Activated naive CD8-positive, alpha-beta T cell treated with anti-CD3 and anti-CD28 coated beads, Interleukin-2, amount 10 ng/mL, durations not matched to agents 7 days and 5 days (primary cell): ENCODE measurements at places on chromosomes 5 and 9. TPM values are rescaled to one million over a fixed set of nuclear protein-coding genes. Genes with fewer than 3 reads are reported as not detected.

Gene GABRA1
- total RNA-seq, result not detected

Gene PCA3
- total RNA-seq, result not detected

Gene GRXCR2
- not detected for total RNA-seq

Gene TAL2
- not detected for total RNA-seq

Gene CMYA5
- total RNA-seq, result 0.28 TPM

Gene PCDHGC5
- not detected for total RNA-seq

Gene IL31RA
- not detected for total RNA-seq

Gene SLC22A4
- total RNA-seq, result 0.14 TPM

Gene TAF11L5
- not detected for total RNA-seq

Gene HRCT1
- total RNA-seq, result not detected

DNA sequence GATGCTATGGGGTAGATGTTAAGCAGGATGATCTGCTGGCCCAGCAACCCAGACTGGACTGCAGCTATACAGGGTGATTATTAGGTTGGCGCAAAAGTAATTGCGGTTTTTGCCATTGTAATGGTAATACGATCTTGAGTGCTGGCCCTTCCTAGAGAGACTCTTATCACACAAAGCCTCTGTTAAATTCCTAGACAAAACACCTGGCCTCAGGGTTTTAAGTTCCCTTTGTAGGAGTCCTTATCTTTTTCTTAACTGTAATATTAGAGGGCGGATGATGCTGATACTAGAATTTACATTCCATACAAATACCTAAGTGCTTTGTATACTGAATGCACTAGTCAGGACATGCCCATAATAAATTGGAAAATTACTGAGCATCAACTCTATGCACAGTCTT is 222.2 kb downstream of the NDUFS4 start:
- peaks cover 11% of the 10 kb centered on the region for H3K4me1 ChIP-seq
- DNase-seq, result no peak
- no peak overlapping the region for H3K4me3 ChIP-seq

GRCh38 chr9:31588006-31588405 is 796.4 kb upstream of the ACO1 start:
- no peak for DNase-seq
- H3K4me3 ChIP-seq, result no peak overlapping the region
- no peaks in the 10 kb centered on the region for H3K4me1 ChIP-seq
- no peaks in the 10 kb centered on the region for H3K27me3 ChIP-seq

- no peaks in the 10 kb centered on the region for H3K36me3 ChIP-seq
- no peak overlapping the region for H3K4me3 ChIP-seq
- no peak overlapping the region for H3K27ac ChIP-seq
Observed at GRCh38 chr5:89988129-89988810, 421.3 kb downstream of the CETN3 start.

DNA sequence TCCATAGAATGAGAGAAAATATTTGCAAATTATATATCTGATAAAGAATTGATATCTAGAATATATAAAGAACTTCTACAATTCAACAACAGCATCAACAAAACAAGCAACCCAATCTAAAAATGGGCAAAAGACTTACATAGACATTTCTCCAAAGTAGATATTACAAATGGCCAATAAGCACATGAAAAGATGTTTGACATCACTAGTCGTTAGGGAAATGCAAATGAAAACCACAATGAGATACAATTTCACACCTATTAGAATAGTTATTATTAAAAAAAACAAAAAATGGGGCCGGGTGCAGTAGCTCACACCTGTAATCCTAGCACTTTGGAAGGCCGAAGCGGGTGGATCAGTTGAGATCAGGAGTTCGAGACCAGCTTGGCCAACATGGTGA is 24.4 kb downstream of the CATSPER3 start:
- H3K27ac ChIP-seq, result no peak overlapping the region
- no peak overlapping the region for H3K4me3 ChIP-seq
- no peaks in the 10 kb centered on the region for H3K36me3 ChIP-seq
- H3K4me1 ChIP-seq, result no peaks in the 10 kb centered on the region

- H3K4me3 ChIP-seq, result peak overlapping the region; percentile 98
- no peak for DNase-seq
- no peak overlapping the region for H3K27ac ChIP-seq
- H3K27me3 ChIP-seq, result peaks cover 7% of the 10 kb centered on the region
- peaks cover 10% of the 10 kb centered on the region for H3K36me3 ChIP-seq
- H3K4me1 ChIP-seq, result peaks cover 30% of the 10 kb centered on the region
Observed at GRCh38 chr9:104091708-104092107, 2.4 kb upstream of the SMC2 start.

DNA sequence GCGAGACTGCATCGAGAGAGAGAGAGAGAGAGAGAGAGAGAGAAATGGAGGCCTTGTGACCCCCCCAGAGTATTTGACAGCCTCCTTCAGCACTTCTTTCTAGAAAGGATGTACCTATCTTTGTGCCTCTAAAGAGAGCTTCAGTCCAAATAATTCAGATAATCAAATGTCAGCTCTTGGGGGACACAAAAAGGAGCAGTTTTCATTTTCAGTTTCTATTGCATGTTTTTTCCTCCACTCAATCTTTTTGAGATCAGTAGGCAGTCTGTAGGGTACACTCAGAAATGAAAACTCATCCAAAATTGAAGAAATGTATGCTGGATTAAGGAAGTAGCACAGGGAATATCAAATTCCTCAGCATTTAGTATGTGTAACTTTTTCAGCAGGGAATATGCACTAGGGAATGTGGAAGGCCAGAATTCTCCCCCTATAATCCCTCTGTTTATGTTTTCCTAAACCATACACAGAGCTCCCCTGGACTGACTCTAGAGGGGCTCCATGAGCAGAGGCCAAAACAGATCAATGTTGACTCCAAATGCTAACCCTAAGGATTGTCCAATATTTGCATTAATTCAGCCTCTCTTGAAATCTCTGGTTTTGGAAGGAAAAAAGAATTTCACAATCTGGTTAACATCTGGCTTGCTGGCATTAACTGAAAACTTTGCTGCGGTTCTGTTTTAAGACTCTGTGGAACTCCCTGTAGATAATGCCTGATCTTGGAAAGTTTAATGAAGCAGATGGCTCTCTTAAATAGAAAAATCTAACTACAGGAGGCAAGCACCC is 250.1 kb downstream of the CEMIP2 start:
- no peak for DNase-seq
- H3K27me3 ChIP-seq, result peaks cover 12% of the 10 kb centered on the region
- no peaks in the 10 kb centered on the region for H3K36me3 ChIP-seq
- H3K27ac ChIP-seq, result no peak overlapping the region
- peaks cover 2% of the 10 kb centered on the region for H3K4me1 ChIP-seq

GRCh38 chr5:13186177-13186576 is 758.3 kb downstream of the DNAH5 start:
- no peaks in the 10 kb centered on the region for H3K36me3 ChIP-seq
- no peaks in the 10 kb centered on the region for H3K27me3 ChIP-seq
- H3K27ac ChIP-seq, result no peak overlapping the region
- H3K4me3 ChIP-seq, result no peak overlapping the region
- no peaks in the 10 kb centered on the region for H3K4me1 ChIP-seq

GRCh38 chr5:62306896-62307689 is 1.1 kb downstream of the KIF2A start:
- peaks cover 52% of the 10 kb centered on the region for H3K4me1 ChIP-seq
- H3K27ac ChIP-seq, result peak overlapping the region; percentile 93
- H3K36me3 ChIP-seq, result peaks cover 35% of the 10 kb centered on the region
- DNase-seq, result peak; percentile 56
- peak overlapping the region; percentile 95 for H3K4me3 ChIP-seq

GRCh38 chr5:22023784-22024183 is 829.4 kb downstream of the CDH12 start:
- DNase-seq, result no peak
- no peaks in the 10 kb centered on the region for H3K27me3 ChIP-seq
- no peak overlapping the region for H3K4me3 ChIP-seq
- H3K4me1 ChIP-seq, result no peaks in the 10 kb centered on the region
- no peak overlapping the region for H3K27ac ChIP-seq

- H3K27ac ChIP-seq, result no peak overlapping the region
- peak overlapping the region; percentile 28 for H3K4me3 ChIP-seq
- H3K27me3 ChIP-seq, result peaks cover 40% of the 10 kb centered on the region
- no peak for DNase-seq
Observed at GRCh38 chr5:149141957-149142851, 911 bp downstream of the ABLIM3 start.

GRCh38 chr5:75659791-75660450 is 48.7 kb downstream of the ANKDD1B start:
- peaks cover 9% of the 10 kb centered on the region for H3K27me3 ChIP-seq
- no peak overlapping the region for H3K4me3 ChIP-seq
- no peak for DNase-seq

DNA sequence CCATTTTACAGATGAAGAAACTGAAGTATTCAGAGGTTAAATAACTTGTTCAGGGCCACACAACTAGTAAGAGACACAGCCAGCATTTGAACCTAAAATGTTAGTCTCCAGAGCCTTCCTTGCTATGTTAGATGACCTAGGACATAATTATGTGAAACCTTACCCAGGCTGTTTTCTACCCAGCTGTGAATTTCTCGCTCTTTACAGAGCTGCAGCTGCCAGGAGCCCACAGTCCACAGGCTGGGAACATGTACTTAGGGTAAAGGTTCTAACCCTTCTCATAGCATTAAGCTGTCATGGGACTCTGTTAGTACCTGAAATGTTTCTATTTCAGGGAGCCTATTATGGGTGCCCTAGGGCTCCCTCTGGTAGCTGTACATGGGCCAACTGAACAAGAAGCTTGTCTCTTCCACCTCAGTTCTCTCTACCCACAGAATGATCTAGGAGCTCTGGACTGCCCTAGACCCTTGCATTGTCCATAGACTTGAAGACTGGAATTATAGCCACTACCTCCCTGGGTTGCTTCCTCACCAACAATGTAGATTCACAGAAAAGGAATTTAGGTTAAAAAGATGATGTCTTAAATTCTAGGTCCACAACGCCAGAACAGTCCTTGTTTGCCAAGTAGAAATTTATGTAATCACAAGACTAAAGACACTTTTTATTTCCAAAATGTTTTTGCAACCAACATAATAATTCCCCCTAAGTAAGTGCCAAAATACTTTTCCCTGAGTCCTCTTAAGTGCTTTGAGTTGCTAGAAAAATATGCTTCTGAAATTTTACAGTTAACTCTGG is 262.9 kb downstream of the PIK3R1 start:
- no peaks in the 10 kb centered on the region for H3K4me1 ChIP-seq
- no peak for DNase-seq
- H3K27me3 ChIP-seq, result peaks cover 5% of the 10 kb centered on the region
- H3K4me3 ChIP-seq, result no peak overlapping the region
- no peaks in the 10 kb centered on the region for H3K36me3 ChIP-seq

GRCh38 chr9:76572151-76572550 is 113.2 kb downstream of the GCNT1 start:
- DNase-seq, result no peak
- H3K4me1 ChIP-seq, result peaks cover 42% of the 10 kb centered on the region
- H3K4me3 ChIP-seq, result peak overlapping the region; percentile 71
- H3K27ac ChIP-seq, result no peak overlapping the region
- peaks cover 21% of the 10 kb centered on the region for H3K36me3 ChIP-seq
- H3K27me3 ChIP-seq, result peaks cover 39% of the 10 kb centered on the region

- H3K27ac ChIP-seq, result no peak overlapping the region
- H3K4me1 ChIP-seq, result no peaks in the 10 kb centered on the region
- DNase-seq, result peak; percentile 53
- H3K4me3 ChIP-seq, result no peak overlapping the region
- peaks cover 4% of the 10 kb centered on the region for H3K27me3 ChIP-seq
Observed at GRCh38 chr5:168987543-168988300, 313.2 kb downstream of the SLIT3 start.

DNA sequence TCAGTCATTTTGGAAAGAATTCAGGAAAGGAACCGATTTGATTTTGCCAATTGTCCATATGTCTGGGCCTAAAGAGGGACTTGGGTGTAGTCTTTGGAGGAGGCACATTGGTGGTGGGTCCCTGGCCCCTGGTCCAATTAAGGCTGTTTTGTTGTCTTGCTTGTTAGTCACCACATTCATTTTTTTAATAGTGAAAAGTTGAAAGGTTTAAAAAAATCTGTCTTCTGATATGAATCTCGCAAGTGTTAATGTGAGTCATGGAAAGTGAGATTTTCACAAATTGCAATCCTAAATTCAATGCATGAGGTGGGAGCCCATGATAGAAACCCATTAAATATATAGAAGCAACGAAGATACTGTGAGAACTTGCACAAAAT is 165.9 kb upstream of the OTULINL start:
- peak overlapping the region; percentile 98 for H3K27ac ChIP-seq
- no peaks in the 10 kb centered on the region for H3K27me3 ChIP-seq
- H3K36me3 ChIP-seq, result peaks cover 5% of the 10 kb centered on the region
- DNase-seq, result no peak
- H3K4me3 ChIP-seq, result peak overlapping the region; percentile 82

- peaks cover 25% of the 10 kb centered on the region for H3K36me3 ChIP-seq
- H3K4me1 ChIP-seq, result peaks cover 23% of the 10 kb centered on the region
- H3K27ac ChIP-seq, result peak overlapping the region; percentile 99
- no peak for DNase-seq
Observed at GRCh38 chr9:125241863-125242739, 958 bp upstream of the HSPA5 start.

GRCh38 chr9:78132701-78133058 is 101.1 kb upstream of the GNAQ start:
- peaks cover 12% of the 10 kb centered on the region for H3K36me3 ChIP-seq
- H3K4me1 ChIP-seq, result peaks cover 15% of the 10 kb centered on the region
- H3K27ac ChIP-seq, result peak overlapping the region; percentile 85
- no peak for DNase-seq
- H3K27me3 ChIP-seq, result peaks cover 3% of the 10 kb centered on the region

DNA sequence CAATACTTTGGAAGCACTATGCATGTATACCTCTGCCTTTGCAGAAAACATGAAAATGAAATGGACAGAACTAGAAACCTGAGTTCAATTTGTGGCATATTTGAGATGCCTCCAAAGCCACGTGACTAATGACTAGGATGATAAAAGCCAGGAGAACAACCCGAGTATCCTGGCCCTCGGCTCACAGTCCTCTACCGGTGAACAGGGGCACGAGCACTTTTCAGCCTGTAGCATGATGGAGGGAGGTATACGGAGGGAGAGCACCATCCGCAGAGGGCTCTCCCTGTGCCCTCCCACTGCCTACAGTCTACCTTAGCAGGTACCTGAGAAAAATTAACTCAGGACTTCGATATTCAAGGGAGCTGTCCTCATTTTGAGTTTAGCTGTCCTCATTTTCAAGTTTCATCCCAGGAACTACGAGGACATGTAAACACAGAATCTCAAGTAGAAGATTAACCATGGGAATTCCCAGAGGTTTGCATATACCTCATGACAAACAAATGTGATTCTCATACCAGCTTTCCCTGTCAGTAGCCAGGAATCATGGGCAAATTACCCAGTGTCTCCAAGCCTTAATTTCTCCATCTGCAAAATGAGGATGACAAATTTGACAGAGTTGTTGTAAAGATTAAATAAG is 249.3 kb downstream of the DNAH5 start:
- H3K27ac ChIP-seq, result no peak overlapping the region
- no peaks in the 10 kb centered on the region for H3K36me3 ChIP-seq
- no peaks in the 10 kb centered on the region for H3K4me1 ChIP-seq
- H3K4me3 ChIP-seq, result no peak overlapping the region

DNA sequence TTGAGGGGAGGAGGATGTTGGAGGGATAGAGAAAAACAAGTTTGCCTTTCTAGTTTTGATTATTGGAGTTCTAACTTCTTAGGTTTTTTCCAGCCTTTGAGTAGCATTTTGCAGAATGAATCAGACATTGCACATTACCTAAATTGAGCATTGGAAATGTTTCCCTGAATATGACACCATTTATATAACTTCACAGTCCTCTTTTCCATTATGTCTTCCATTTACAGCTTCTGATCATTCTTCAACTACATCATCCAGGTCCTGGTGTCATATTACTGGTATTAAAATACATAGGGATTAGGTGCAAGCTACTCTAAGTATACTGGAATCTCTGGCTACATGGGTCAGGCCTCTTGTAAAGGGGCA is 286.1 kb downstream of the ARHGAP26 start:
- no peak overlapping the region for H3K27ac ChIP-seq
- H3K4me3 ChIP-seq, result no peak overlapping the region
- no peak for DNase-seq
